ENCODE measurements at places on chromosomes 6 and 20.
A peak's percentile ranks its signal among the peaks of the same experiment; 100 is the strongest.

GRCh38 chr6:52317211-52317610, 32.7 kb upstream of the MCM3 start:
- peak; percentile 34 for DNase-seq

DNA sequence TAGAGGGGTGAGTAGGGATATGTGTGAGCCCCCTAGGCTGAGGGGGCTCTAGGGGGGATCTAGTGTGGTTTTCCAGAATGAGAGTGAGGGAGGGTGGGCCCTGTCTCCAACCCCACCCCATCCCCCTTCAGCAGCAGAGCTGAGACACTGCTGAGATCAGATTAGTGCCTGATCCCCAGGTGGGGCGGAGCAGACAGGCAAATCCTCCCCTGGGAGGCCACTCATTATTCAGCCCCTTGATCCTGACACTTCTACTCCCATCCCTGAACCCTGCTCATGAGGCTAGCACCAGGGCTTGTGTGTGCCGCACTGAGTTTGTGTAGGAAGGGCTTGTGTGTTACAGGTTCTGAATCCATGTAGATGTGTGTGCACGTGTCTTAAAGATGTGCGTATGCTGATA, 42.5 kb downstream of the SPDEF start:
- no peak for DNase-seq

DNA sequence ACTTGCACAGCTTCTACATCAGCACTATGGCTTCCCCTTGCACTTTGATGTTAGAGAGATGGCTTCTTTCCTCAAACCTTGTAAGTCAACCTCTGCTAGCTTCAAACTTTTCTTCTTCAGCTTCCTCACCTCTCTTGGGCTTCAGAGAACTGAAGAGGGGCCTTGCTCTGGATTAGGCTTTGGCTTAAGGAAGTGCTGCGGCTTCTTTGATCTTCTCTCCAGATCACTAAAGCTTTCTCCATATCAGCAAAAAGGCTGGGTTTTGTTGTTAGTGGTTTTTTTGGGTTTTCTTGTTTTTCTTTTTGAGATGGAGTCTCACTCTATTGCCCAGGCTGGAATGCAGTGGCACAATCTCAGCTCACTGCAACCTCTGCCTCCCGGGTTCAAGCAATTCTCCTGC, 24.0 kb downstream of the CDK5RAP1 start:
- no peak for DNase-seq

DNA sequence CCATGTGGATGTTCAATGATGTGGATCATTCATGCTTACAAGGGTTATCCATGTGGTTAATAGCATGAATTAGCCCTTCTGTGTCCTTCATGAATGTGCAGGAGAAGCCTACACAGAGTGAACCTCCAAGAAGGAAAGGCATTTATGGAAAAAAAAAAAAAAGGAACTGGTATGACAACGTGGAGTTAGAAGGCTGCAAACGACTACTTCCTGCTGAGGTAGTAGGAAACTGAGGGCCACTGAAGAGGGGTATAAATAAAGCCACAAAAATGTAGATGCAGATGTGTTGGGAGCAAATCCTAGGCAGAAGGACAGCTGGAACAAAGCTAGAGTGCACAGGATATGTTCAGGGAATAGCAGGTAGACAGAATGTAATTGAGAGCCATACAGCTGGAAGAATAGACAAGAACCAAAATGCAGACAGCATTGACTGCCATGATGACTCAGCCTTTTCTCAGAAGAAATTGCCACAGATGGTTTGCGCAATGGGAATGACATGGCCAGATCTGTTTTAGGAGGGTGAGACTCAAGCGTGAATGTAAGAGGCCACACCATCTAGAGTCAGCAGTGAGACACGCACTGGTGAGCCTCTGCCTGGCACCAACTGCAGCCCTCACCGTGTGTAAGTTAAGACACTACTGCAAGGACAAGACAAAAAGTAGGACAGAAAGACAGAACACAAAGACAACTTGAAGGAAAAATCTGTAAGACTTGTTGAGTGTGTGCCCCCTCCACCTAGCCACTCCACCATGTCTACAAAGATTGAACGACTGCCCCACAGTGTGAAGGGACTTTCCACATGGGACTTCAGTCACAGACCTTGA, 79.8 kb downstream of the KIF13A start:
- DNase-seq, result peak; percentile 99

GRCh38 chr20:31717478-31718201, 5.0 kb downstream of the BCL2L1 start:
- DNase-seq, result no peak

DNA sequence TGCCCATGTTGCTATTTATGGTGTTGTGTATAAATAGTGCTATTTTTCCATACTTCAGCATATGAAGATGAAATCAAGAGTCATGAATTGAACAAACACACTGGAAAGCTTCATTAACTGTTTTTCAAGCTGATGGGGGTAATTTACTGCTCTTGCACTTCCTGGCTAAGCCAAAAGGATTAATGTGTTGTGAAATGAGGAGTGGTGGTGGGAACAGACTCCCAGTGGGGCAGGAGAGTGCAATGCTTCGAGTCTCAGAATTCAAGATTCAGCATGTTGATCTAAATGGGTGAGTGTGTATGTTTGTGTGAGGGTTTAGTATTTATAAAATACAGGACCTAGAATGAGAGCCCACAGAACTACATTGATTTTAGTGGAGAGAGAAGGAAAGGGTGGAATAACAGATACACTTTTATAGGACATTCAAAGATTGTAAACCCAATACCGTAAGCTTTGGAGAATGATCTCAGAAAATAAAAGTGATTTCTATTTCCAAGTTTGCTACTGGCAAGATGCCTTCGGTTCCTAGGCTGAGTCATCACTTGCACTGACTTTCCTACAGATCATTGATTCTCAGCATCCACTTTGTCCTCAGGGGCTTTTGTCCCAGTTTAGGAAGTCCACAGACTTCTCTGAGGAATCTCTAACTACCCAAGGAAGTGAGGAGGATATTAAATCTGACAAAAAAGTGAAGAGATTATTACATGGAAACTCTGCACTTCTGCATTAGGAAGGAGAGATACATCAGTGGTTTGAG, 303.6 kb downstream of the TRDN start:
- no peak for DNase-seq

DNA sequence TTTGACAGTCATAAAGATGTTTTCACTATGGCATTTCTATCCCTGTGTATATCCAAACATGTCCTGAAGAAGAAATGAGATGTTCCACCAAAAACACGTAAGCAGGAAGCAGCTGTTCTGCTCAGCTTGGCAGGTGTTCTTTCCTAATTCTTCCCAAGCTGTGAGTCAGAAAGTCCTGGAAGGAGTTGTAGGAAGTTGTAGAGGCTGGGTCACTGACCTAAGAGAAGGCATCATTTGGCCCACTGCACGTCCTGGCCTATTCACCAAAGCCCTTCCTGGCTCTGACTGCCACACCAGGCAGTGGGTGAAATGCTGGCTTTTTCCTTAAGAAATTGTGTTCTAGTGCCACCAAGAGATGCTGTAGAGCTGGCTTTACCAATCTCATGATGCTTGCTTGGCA, 40.3 kb downstream of the STX11 start:
- DNase-seq, result no peak

DNA sequence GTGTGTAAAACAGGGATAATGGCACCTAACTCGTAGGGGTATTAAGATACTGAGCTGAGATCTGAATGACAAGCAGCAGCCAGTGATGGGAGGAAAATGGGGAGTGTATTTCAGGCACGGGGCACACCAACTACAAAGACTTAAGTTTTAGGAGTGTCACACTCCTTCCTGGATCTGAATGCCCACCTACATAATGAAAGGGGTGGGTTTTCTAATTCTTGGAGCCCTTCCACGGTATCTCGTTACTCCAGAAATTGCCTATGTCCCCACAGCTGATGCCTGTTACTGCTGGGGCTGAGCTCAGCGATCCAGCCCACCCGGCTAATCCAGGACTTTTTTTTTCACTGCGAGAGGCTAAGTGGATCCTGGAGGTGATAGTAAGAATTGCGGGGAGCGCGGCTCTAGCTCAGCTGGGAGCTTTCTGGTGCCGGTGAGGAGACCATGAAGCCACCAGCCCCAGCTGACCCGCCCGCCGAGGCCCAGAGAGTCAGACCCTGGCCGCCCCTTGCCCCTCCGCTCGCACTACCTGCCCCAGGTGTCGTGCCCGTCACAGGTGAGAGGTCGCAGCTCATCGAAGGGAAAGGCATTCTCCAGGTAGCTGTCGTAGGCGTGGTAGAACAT, 727 bp downstream of the EDEM2 start:
- peak; percentile 6 for DNase-seq

DNA sequence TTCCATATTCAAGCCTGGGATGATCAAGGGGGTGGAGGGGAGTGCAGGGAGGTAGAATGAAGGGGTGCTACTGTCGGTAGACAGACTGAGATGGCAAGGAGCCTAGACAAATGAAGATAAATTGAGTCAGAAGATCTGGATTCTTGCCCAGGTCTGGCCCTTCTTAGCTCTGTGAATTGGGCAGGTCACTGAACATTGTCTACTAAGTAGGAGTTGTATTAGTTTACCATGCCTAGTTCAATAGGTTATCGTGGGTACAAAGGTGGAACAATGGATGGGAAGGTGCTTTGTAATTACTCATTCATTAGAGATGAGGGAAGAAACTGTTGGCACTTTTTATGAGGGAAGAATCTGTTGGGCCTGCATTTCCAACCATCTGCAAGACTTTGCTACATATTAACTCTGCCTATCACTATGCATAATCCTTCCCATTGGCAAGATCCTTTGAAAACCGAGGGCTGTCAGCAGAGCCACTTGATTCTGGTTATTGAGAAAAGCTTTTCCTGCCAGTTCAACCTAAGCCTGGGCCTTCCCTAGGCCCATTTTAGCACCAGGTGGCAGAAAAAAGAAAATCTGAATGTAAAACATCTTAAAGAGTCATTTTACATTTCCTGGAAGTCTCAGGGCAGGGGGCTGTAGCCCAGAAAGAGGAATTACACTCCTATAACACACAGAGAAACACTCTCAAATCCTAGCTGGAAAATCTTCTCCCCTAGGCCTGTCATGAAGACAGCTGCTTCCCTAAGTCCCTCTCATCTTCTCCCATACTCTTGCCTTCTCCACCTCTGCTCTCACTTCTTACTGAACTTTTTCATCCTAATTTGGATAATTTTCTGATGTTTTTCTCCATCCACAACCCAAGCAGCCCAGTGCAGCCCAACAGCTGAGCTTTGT, 103.5 kb downstream of the CD24 start:
- no peak for DNase-seq

DNA sequence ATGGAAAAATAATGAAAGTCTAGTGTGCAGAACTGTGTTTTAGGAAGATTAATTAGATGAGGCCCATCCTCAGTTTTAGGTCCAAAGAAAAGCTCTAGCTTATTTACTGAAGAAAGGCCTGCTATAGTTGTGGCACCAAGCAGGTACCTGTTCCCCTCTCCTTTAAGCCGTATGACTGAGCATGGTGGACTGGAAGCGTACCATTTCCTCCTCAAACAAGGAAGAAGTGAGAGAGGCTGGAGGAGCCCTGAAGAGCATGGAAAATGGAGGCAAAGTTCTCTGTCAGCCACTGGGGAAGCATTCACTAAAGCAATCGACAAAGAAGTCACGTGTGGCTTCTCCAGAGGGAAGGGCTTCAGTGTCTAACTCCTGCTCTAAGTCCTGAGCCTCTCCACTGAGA, 100.2 kb downstream of the MAN1A1 start:
- no peak for DNase-seq

GRCh38 chr6:69918813-69919475, 52.6 kb downstream of the COL19A1 start:
- DNase-seq, result no peak

DNA sequence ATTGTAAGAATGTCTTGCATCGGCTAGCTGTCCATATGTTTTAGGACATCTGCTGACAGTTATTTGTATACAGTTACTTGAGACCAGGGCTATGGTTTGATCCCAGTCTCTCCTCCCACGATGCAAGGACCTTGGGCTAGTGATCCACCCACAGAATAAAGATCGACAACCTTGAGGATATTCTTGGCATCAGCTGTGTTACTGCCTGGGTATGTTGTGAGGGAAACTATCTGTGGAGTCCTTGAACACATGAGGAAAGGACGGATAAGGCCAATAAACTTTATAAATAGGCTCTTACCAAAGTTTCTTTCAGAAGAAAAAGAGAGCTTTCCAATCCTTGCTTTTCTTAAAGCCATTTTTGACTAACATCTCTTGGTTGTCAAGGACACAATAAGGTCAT, 70.8 kb upstream of the HEY2 start:
- no peak for DNase-seq

- no peak for DNase-seq
Observed at GRCh38 chr6:83176246-83176645, 16.8 kb downstream of the PGM3 start.

- DNase-seq, result no peak
Observed at GRCh38 chr6:52914516-52914915, 5.0 kb upstream of the GSTA3 start.

- DNase-seq, result no peak
Observed at GRCh38 chr6:62615366-62616015, 329.5 kb upstream of the KHDRBS2 start.

DNA sequence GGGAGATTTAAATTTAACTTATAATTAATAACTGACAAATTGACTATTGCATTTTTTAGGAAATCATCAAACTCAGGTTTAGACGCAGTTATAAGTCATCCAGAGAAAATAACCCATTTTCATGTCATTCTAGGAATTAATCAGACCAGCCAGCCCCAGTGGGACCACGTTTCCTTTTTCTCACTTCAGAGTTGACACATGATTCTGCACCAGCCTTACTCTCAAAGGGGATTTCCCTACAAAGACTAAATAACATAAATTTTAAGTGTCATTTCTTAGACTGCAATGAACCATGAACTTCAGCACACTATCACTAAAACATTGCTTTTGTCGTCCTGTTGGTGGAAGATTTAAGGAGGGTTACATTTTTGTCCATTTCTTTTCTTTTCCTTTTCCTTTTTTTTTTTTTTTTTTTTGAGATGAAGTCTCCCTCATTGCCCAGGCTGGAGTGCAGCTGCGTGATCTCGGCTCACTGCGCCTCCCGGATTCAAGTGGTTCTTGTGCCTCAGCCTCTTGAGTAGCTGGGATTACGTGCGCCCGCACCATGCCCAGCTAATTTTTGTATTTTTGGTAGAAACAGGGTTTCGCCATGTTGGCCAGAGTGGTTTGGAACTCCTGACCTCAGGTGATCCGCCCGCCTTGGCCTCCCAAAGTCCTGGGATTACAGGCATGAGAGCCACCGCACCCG, 3.6 kb downstream of the IPCEF1 start:
- DNase-seq, result peak; percentile 71
